ENCODE measurements at places on chromosomes 1 and 21.
A peak's percentile ranks its signal among the peaks of the same experiment; 100 is the strongest.

DNA sequence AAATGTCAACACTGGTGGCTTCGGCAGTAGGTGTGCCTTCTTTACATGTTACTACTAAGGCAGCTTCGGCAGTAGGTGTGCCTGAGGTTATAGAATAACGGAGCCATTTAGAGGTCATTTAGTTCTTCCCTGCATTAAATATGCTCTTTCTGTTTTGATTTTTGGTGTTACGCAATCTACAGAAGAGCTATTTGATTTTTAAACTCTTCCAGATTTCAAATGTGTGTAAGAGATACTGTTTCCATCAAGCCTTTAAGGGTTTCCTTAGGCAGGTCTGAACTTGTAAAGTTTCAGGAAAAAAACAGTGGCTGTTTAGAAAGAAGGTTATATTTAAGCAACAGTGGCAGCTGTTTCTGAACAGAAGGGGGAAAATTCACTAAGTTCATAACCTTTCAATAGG, 54.8 kb downstream of the PIK3R3 start:
- DNase-seq: no peak

DNA sequence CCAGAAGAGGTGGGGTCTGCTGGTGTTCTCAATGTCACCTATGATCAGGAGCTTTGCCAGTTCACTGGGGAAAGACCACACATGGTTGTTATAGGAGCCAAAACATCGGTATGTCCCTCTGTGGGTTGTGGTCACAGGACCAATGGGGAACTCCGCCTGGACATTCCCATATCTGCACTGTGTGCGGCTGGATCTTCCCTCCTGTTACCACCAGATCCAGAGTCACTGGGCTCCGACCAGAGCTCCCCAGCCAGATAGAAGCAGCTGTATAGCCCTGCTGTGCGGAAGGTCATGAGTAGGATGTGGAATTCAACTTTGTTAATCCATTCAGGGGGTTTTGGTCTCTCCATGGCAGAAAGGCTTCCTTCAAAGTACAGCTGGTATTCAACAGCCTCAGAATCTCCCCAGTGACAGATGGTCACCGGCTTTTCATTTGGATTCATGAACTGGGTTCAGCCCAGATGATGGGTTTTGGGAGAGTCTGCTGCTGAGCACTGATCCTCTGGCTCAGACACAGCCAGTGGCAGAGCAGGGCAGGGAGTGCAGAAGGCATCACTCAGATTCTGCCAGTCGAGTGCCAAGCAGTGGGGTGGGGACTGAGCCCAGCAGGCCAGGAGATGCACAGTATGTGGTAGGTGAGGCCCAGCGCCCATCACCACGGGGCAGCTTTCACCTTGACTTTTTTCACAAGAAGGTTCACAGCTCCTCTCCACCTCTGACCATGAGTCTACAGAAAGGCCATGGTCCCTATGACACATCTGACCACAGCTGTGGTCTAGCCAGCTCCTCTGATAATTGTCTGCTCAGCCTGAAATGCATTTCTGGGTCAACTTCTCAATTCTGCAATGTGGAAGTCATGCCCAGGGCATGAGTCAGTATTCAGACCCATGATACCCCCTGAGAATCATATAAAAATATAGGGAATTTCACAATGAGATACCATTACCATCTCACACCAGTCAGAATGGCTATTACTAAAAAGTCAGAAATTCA, 2.9 kb upstream of the SHCBP1L start:
- DNase-seq: peak; percentile 55

DNA sequence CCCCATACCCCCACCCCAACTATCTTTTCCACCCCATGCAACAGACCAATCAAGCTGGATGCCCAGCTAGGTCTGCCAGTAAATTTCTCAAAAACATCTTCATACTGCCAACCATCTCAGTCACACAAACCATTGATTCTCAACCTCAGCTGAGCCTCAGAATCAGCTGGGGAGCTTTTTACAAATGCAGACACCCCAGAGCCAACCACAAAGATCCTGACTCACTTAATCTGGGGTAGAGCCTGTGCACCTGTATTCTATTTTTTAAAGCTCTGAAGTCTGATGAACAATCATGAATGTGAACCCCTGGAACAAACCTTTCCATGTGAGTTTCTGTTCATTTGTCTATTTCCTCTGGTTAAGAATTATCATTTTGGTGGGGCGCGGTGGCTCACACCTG, 66.0 kb downstream of the ZNF281 start:
- no peak for DNase-seq

DNA sequence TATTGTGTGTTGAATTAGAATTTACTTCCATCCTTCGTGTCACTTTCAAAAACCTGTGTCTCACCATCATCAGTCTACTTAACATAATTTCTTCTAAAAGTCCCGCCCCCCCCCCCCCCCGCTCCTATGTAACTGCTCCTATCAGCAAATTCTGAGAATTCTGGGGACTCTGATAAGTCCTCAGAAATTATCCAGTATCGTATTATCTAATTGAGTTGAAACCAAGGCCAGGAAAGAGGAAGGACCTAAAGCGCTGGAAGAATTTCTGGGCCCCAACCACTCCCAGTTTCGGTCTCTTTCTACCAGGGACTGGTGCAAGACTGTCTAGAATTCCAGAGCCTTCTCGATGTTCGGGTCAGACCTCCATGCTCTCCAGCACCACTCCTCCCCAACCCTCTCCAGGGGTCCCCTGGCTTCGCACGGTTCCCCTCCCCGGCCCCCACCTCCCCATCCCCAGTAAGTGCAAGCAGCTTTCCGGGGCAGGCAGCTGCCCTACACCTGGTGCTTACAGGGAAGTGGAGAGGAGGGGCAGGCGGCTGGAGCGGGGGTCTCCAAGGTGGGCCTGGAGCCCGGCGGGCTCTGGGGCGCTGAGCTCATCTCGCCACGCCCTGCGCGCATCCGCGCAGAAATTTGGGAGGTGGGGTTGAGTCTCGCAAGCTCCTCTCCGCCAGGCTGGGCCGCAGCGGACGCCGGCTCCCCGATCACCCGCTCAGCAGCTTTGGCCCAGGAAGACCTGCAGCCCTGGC, 16.0 kb upstream of the ZNF496 start:
- no peak for DNase-seq

DNA sequence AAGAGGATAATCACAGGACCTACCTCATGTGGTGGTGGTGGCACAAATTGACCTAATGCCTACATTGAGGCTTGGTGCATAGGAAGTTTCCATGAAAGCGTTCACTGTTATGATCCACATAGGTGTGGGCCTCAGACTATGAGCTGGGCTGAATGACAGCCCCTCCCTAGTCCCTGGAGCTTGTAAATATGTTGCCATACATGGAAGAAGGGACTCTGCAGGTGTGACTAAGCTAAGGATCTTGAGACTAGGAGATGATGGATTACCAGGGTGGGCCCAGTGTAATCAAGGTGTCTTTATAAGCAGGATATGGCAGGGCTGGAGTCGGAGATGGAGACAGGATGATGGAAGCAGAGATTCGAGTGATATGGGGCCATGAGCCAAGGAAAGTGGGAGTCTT, 31.0 kb upstream of the KCNE1 start:
- no peak for DNase-seq

- no peak for DNase-seq
Observed at GRCh38 chr1:115828101-115829022, 12.6 kb downstream of the NHLH2 start.

DNA sequence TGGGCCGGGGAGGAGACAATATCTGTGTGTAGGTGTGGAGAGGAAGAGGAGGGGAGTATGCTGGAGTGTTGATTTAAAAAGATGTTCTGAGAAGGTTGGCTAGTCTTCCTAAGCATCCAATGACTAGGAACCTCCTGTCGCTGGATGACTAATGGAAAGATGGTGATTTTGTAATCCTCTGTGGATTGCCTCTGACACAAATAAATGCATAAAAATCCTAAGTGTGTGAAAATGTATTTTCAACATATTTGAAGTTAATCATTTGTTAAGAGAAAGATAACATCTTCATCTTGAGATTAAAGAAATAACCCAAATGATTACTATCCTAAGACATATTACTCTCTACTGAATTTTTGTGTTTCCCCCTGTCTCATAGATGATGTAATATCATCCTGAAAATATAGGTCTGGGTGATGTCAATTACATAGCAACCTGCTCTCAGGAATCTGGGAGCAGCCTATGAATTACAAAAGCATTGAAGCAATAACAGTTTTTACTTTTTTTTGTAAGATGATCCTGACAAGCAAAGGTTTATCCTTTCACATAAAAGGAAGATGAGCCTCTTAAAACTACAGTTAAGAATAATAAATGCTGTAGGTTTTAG, 220.5 kb upstream of the MAP1LC3C start:
- no peak for DNase-seq

GRCh38 chr1:234970401-234970730, 158.3 kb downstream of the TOMM20 start:
- DNase-seq: no peak

- DNase-seq: no peak
Observed at GRCh38 chr1:36894824-36895223, 139.5 kb downstream of the GRIK3 start.

DNA sequence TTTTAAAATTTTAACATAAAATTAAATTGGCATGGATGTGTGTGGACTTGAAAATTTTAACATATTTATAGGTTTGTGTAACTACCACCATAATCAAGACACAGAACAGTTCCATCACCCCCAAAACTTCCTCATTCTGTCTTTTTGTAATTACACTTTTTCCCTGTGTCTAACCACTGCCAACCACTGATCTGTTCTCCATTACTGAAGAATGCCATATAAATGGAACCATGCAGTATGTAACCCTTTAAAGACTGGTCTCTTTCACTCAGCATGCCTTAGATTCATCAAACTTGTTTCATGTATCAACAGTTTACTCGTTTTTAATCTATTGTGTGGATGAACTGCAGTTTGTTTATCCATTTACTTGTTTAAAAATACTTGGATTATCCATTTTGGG, 13.0 kb upstream of the AHCYL1 start:
- no peak for DNase-seq

GRCh38 chr21:43192501-43193081, 23.8 kb downstream of the CRYAA start:
- DNase-seq: no peak

DNA sequence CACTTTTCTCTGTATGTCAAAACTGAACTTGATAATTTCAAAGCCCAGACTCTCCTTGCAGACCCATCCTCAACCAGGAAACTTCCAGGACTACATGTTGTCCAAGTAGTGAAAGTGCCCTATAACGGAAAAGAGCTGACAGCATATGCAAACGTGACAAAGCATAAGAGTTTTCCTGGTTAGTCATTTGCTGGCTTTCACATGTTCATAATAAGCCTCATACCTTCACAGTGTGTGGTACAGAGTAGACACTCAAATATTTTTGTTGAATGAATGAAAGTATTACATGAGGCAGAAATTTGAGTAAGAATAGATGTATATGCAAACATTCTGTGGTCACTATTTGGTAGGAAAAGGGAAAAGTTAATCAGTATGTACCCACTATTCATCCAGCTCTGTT, 473.3 kb downstream of the MRPL39 start:
- DNase-seq: peak; percentile 58

- no peak for DNase-seq
Observed at GRCh38 chr1:8016210-8016894, 9.8 kb downstream of the ERRFI1 start.

- no peak for DNase-seq
Observed at GRCh38 chr1:100001462-100001861, 31.7 kb downstream of the SLC35A3 start.

DNA sequence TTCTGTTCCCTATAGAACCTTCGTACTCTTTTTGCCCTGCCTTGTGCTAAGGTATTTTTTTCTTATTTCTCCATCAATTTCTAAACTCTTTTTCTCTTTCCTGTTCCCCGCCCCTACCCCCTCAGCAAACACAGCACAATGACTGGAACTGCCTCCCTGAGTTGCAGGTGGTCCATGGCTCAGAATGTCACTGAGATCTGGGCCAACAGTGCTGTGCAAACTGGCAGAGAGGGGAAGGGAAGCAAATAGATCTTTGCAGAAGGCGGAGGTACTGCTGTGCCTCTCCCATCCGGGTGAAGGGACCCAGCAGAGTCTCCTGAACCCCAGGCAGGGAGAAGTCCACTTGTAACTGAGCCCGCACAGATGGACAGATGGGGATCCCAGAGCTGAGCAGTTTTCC, 32.6 kb upstream of the A3GALT2 start:
- no peak for DNase-seq

- DNase-seq: no peak
Observed at GRCh38 chr1:176720838-176721237, 257.9 kb downstream of the PAPPA2 start.

DNA sequence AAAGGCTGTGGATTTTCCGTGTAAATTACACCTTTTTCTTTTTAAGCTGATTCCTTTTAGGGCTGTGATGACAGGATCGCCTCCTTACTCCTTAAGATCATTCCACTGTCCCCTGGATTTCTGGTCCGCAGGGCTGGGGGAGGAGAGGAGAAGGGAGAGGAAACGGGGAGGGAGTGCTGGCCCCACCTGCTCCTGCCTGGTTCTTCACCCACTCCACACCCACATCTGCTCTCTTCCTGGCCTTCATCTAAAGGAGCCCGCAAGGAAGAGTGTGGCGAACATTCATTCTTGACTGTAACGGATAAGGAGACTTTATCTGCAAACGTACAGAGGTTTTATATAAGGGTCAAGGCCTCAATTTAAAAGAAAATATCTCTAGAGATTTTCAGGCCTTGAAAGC, 242.0 kb downstream of the RHOU start:
- no peak for DNase-seq

- no peak for DNase-seq
Observed at GRCh38 chr1:26156285-26157038, 2.4 kb upstream of the FAM110D start.

DNA sequence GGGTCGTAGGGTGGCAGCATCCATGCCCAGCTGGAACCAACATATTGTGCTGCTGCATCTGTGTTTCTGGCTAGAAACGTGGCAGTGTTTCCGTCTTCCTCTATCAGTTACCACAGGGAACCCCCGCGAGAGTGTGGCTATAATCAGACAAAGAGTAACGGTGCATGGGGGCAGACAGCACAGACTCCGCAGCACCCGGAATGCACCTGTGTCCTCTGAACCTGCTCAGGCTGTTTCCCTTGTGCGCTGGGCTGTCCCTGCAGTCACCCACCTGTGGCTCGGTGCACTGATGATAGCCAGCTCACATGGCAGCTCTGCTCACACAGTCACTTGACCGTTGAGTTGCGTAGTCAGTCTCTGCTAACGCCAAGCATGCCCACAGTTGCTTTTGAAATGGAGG, 11.4 kb upstream of the PCBP3 start:
- no peak for DNase-seq

GRCh38 chr1:72229893-72230292, 52.4 kb downstream of the NEGR1 start:
- DNase-seq: no peak

DNA sequence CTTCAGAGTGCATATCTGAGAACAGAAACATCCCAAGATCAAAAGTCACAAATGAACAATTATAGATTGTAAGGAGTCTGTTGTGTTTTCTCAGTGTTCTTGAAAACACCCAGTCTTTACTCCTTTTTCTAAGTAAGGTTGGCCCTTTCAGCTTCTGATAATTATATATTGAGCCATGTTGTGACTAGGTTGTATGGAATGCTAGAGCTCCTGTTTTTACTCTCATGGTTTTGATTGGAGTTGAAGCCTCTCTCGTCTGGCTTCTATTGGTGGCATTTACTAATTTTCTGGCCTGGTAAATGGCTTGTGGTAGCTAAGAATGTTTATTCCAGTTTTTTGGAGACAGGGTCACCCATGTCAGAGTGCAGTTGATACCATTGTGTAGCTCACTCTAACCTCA, 84.7 kb downstream of the NDUFS5 start:
- DNase-seq: peak; percentile 70

All from fibroblast of skin of left quadriceps (primary cell).